ENCODE measurements at places on chromosomes 6 and 20.

DNA sequence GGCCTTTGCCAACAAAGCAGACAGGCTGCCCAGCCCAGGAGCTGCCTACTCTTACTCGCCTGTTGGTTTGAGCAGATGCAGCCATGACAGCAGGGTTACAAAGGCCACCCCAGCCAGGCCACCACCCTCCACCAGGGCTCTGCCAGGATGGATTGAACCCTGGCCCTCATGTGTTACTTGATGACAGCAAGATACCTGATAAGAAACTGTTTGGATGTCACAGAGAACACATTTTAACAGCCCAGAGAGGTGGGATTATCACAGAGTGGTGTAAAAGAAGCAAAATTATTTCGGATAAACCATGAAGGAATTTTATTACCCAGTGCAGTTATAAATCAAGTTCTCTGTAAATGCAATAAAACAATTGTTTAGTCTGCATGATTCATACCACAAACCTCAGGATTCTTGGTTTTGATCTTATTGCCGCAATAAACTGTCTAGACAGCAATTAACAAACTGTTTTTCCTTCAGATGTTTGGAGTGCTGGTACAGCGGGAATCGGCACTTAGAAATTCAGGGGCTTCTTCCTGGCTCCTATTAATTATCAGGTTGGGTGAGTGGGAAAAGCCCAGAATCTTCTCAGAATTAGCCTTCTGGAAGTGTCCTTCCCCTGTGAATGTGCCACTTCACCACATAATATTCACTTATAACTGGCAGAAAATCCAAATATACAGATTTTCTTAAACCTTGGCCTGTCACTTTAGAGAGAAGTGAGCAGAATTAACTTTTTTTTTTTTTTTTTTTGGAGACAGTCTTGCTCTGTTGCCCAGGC, 58.0 kb upstream of the SALL4 start:
- no peak for DNase-seq

- DNase-seq, result no peak
These were observed 1.9 kb downstream of the ID1 start for GRCh38 chr20:31606804-31607639.

DNA sequence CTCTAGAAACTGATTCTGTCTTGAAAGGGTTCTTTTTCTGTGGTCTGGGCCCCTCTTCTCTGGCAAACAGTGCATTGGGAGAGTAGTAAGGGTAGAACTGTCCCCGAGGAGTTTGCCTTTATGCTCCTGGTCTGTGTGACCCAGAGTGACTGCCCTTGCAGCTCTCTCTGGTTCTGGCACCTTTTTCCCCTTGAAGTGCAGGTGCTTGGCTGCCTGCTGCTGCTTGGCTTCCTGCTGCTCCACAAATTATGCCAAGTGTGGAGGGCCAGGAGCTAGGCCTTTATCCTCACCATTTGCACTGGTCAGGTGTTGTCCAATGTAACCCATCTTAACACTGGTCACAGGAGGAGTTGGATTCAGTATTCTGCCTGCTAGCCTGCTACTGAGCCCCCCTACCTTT, 11.2 kb downstream of the KIZ start:
- no peak for DNase-seq

GRCh38 chr6:14838133-14838583, 407.7 kb upstream of the JARID2 start:
- DNase-seq, result no peak

DNA sequence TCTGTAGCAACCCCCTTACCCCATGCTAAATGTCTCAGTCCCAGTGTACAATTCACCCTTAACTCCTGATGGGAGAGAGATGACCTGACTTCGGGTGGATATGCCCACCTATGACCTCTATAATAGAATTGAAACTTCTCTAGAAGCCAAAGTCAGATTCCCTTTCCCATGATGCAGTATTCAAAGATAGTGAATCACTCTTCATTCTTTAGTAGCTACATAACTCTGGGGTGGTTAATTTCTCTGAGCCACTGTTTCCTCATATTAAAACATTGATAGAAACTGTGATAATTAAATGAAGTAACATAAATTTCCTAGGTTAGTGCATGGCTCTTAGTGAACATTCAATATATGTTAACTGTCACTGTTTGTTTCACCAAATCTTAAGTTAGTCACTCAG, 500.4 kb downstream of the COL12A1 start:
- DNase-seq, result no peak

DNA sequence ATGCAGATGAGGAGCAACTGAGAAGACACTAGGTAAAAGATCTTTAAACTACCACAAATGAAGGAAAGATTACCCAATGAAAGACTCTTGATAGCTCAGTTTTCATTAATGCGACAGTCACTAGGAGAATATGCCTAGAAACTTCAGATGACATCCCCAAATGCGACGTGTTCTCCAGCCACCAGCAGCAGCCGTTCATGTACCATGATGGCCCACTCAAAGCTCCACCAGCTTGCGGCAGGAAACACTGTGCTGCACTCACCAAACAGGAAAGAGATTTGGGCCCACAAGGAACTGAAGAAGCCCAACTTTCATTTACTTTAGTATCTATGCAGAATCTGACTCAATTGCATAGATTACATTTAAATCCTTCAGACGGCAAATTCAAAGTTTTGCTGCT, 7.5 kb downstream of the DIDO1 start:
- DNase-seq, result peak; percentile 90

DNA sequence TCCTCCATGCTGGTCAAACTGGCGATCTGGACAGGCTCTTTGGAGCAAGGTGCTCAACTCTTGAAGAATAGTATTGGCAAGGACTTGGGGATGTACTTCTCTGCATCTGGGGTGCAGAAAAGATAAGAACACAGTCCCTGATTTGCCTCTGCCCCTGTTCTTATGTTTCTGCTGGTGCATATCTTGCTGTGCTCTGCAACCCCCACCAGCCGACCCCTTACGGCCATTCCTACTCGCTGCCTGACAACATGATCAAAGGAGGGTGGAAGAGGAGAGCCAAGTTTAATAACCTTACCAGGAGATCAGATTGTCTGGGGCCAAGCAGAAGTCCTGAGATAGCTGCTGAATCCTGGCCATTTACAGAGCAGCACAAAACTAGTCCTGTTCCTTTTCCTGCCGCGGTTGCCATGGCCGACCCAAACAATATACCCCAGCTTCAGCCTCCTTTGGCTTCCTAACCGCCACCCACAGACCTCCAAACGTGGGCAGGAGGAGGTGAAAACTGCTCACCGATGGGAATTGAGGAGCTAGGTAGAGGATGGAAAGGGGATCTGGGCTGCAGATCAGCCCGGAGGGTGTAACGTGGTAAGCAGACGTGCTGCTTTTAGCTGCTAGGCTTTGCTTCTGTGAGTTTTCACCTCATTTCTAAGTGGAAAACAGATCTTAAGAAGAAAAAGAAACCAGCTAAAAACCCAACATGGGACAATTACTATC, 60.9 kb downstream of the ATXN1 start:
- peak; percentile 78 for DNase-seq

DNA sequence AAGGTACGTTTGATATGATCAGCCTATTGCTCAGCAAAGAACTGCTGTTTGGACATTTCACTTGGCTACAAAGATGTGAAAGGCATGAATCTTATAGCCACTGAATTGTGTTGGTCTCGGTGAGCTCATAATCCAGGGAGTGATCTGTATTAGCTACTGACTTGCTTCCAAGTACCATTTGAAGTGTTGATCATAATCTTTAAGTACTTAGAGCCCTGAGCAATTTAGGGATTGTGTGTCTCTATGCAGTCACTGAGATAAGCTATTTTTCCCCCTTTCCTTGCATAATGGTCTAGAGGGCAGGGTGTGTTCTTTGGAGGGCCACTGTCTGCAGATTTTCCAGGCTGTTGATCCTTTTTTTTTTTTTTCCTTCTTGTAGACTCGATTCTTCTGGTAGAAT, 393.6 kb downstream of the ESR1 start:
- no peak for DNase-seq

DNA sequence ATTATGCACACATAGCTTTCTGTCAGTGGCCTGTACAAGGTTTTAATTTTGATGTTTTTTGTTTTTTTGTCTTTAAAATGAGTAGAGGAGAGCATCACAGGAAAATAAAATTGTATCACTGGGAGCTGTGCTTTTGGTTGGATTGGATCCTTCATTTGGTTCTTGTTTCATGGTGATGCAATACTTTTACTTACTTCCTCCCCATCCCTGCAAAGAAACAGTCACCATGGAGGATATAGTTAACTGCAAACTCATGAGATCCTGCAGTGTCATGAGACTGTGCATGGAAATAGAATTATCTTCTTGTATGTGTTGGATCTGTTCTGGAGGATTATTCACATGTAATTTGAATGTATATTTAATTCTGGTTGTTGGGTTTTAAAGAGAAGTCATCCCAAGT, 122.3 kb downstream of the JARID2 start:
- no peak for DNase-seq

DNA sequence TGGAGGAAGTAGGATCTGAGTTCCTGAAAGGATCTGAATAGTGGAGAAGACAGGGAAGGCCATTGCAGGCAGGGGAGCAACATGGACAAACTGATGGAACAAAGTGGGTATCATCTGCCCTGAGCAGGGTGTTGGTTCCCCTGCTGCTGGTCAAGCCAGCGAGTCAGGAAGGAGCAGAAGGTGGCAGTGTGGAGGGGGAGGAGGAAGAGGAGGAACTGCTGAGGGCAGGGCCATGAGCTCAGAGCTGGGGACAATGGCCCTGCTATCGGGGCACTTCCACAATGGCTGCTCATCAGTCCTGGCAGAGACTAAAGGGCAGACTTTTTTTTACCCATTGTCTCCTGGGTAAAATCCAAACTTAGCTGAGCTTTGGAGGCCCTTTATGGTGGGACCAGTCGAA, 13.6 kb downstream of the CNBD2 start:
- DNase-seq, result no peak

DNA sequence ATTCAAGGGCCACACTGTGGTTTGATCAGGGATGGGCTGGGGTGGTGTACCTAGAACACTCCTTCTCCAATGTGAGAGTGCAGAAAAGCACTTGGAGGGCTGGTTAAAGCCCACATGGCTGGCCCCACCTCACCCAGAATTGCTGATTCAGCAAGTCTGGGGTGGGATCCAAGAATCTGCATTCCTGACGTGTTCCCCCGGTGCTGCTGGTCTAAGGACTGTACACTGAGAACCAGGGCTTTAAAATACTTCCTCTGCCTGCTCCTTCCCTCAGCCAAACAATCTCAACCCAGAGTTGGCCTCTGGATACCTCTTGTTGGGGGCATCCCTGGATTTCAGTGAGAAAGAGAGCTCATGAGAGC, 13.4 kb upstream of the OCSTAMP start:
- DNase-seq, result no peak

DNA sequence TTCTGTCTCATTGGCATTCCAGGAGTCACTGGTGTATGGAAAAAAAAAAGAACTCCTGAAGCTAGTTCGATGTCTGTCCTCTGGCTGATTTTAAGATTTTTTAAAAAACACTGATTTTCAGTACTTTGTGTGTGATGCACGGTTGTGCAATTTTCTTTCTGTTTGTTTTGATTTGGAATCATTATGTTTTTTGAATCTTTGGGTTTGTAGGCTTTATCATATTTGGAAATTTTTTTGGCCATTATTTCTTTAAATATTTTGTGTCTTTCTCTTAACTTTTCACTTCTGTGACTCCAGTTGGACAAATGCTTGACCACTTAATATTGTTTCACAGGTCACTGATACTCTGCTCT, 327.2 kb downstream of the BCKDHB start:
- DNase-seq, result no peak

DNA sequence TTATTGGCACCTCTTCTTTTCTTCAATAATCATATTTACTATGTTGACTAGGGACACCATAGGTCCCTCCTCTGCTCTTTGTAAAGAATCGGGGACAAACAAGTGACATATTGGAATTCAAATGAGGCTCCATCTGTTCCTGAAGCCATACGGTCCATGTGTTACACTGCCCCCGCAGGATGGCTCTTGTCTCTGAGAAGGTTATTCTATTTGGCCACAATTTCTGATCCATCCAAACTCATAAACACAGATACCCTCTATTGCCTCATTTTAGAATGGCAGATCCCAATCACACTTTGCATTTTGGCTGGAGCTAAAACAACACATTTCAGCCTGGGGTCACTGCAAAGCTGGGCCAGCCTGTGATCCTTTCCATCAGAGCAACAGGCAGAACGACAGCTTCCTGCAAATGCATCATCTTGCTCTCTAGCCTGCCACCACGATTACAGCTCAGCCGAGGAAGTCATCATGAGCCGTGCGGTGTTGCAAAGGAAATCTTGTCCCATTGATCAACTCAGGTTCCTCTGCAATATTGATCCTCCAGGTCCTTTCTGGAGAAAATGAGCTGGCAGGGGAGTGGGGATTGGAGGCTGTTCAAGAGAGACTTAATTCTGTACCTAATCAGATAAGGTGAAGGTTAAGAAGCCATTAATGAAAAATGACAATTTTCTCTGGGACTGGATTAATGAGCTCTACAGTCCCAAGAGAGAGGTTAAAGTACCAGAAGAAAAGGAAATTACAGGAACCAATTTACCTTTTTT, 73.1 kb downstream of the AGPAT4 start:
- DNase-seq, result no peak

DNA sequence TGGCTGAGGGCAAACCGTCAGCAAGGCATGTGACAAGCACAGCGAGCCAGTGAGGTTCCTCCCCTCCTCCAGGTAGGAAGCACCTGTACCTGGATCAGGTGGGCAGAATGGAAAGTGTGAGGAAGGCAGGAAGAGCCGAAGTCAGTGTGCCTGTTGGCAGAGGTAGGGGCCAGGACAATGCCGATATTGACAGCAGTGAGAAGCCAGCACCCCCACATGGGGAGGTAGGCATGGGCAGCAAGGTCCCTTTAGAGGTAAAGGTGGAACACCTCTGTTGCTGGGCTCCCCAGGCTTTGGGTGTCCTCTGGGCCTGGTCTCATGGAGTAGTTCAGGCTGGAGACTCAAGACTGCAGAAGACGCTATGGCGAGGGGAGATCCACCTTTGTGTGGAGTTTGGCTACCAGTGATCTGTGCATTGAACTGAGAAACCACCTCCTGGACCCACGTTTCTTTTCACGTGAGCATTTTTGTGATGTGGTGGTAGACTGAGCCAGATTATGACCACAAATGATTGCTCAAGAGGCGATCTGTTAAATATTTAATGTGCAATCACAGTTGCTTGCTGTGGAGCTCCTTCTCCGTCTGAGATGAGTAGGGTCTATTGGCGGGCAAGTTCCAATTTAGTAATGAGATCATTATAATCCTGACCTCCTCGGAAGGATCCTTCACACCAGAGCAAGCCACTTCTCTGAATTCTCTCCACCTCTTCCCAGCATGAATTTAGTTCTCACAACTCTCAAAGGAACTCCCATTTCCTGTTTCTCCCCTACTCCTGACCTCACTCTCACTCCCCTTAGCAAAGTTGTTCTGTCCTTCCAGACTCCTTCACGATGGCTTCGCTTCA, 174.8 kb downstream of the CDH26 start:
- DNase-seq, result no peak

DNA sequence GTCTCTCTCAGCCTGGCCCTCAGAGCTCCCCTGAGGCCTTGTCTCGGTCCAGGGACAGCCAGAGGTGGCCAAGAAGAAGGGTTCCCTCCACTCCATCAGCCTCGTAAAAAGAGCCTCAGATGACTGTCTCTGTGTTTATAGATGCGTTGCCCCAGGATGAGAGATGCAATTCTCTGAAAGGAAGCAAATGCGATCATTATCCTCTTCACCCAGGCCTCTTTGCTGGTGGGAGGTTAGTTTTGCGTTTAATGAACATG, 90.4 kb downstream of the YTHDF1 start:
- no peak for DNase-seq

GRCh38 chr20:53917145-53918019, 153.0 kb downstream of the BCAS1 start:
- no peak for DNase-seq

- DNase-seq, result no peak
These were observed 25.8 kb upstream of the SLC16A10 start for GRCh38 chr6:111061508-111061907.
